ENCODE measurements at places on chromosomes 5 and 9. TPM values are rescaled to one million over a fixed set of nuclear protein-coding genes. Genes with fewer than 3 reads are reported as not detected.

Gene BARHL1
- total RNA-seq = not detected

Gene TLX3
- total RNA-seq = not detected

Gene DBH
- total RNA-seq = not detected

Gene PCDHA8
- not detected for total RNA-seq

Data from M059J (cell line).